Activated T-cell treated with anti-CD3 and anti-CD28 coated beads, Interleukin-2, amount 50 U/mL, for 4 hours (primary cell): ENCODE measurements at places on chromosomes 7 and 10. TPM values are rescaled to one million over a fixed set of nuclear protein-coding genes. Genes with fewer than 3 reads are reported as not detected.

GRCh38 chr7:157519246-157519645 lies 182.4 kb downstream of the DNAJB6 start:
- DNase-seq = no peak

DNA sequence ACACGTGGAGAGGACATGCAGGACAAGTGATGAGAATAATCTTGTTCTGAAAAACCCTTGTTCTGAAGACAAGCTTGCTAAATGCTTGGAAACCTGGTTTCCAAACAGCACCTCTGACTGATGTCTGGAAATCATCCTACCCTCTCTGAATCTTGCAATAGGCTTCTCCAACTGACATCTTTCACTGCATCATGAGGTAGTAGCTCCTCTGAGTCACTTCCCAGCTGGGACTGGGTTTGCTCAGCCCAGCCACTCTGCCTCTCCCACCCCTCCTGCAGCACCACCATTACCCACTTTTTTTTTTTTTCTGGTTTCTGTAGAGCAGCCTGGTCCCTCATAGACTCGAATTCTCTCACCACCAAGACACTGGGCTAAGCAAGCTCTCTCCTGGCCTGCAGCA lies 919.8 kb downstream of the GRID1 start:
- no peak for DNase-seq

DNA sequence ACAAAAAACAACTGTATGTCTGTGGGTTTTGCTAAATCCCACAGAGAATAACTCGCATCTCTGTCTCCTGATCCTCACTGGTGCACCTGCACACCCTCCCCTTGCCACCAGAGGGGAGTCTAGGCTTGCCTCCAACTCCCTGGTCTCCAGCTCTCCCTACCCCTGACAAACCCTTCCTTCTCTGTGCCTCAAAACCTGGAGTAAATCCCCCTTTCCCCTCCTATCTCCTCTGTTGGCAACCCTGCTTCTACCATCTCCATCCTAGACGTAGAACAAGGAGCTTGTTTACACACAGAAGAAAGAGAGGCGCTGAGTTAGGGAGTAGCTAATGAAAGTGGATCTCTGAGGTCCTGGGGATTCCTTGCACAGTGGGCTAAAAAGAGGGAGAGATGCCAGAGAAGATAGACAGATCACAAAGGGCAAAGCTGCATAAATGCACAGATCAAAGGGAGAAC lies 6.0 kb downstream of the MBLAC1 start:
- DNase-seq = peak; percentile 61

DNA sequence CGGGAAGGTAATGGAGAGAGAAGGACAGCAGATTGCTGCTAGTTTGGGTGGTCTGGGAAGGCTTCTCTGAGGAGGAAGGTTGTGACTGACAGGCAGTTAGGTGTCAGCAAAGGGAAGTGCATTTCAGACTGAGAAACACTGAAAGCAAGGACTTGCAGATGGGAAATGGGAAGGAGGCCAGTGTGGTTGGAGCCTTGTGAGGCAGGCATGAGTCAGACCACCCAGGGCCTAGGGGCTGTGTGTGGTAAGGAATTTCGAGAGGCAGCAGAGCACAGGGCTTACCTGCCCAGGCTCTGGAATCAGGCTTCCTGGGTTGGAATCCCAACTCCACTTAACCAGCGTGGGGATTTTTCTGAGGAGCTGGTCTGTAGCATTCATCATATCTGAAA lies 53.5 kb downstream of the NRF1 start:
- DNase-seq = no peak

GRCh38 chr7:133053321-133053891 lies 28.5 kb downstream of the CHCHD3 start:
- DNase-seq = no peak

- no peak for DNase-seq
These were observed 242.2 kb downstream of the TSPAN12 start for GRCh38 chr7:120615703-120616102.

The RASA4B gene
- total RNA-seq = 50.1 TPM

The PTN gene
- total RNA-seq = not detected
